ENCODE measurements at places on chromosomes 4 and X.

DNA sequence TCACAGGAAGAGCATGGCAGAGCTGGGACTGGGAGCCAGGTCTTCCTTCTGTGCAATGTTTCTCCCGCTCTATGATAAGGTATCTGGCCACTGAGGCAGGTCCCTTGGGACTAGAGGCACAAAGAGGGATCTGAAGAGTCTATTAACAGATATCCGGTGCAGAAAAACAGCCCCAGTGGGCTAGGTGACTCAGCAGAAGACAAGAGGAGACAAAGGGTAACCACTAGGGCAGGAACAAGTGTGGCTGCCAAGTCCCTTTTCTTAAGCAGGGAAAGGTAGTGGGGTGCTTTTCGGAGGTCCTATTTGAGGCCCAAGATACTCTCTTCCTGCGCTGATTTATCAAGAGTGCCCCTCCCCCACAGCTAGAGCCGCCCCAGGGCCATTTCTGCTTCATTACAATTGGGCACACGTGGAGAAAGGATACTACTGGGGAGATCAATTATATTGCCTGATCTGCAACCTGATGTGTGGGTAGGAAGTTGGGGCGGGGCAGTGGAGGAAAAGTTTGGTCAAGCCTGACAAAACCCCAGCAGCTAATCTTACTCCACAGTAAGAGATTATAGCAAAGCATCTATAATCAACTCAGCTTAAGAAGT is at the start of gene DGAT2L6:
DGAT2L6 (plus strand) TSS at position 546 of the 596 bp plus-strand sequence. CDS start 100 bp downstream, outside the sequence.
- no peaks in the 10 kb centered on the region for H3K4me1 ChIP-seq
- no peak within 1 kb of the TSS for H3K27ac ChIP-seq
- no peaks in the 10 kb centered on the region for H3K27me3 ChIP-seq
- no peak for DNase-seq

DNA sequence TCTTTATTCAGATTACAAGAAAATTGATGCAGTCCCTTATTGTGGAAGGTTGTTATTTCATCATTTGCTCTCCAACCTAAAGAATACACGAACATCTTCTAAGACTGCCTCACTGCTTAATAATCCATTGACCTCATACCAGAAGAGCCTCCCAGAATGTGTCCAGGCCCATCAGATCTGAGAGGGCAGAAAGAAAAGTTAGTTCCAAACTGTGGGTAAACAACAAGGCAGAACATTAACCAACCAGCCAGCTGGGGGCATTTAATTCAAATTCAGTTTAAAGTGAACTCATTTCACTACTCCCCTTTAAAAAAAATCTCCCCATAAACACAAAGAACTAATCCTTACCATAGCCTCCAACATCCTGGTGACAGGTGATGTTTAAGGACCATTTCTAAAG is 13.8 kb downstream of the GPC4 start:
- no peak for DNase-seq
- H3K36me3 ChIP-seq: no peaks in the 10 kb centered on the region
- H3K4me1 ChIP-seq: no peaks in the 10 kb centered on the region
- H3K27ac ChIP-seq: no peak overlapping the region
- no peak overlapping the region for H3K4me3 ChIP-seq

DNA sequence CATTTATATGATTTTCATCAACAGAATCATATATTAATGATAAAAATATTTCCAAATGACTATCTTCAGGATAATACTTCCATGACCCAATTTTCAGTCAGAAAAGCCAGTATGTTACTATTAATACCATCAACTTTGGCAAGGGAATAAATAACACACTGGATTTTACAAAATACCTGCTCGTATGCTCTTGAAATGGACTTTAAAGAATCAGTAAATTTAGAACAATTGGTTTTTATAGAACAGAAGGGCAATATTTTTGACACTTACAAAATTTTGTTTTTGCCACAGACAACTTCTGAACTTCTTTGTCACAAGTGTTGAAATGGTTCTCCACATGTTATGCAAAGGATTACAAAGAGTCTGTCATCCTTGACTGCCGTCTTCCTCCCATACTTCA is 700.4 kb downstream of the FSTL5 start:
- H3K4me3 ChIP-seq: no peak overlapping the region
- no peaks in the 10 kb centered on the region for H3K4me1 ChIP-seq

DNA sequence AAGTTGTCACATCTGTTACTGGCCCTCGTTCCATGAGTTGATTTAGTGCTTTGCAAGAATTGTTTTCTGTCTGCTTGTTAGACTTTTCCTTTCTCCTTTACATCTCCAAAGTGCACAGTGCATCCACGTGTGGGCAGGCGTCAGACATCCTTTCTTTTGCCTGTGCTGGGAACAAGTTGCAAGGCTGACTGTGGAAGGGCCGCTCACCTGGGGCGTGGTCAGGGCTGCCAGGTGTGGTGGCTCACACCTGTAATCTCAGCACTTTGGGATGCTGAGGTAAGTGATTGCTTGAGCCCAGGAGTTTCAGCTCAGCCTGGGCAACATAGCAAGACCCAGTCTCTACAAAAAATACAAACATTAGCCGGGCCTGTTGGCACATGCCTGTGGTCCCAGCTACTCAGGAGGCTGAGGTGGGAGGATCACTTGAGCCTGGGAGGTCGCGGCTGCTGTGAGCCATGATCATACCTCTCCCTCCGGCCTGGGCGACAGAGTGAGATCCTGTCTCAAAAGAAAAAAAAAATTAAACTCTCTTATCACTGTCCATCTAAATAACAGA is 46.2 kb downstream of the RGS12 start:
- no peaks in the 10 kb centered on the region for H3K27me3 ChIP-seq
- no peaks in the 10 kb centered on the region for H3K36me3 ChIP-seq
- no peaks in the 10 kb centered on the region for H3K4me1 ChIP-seq
- H3K4me3 ChIP-seq: no peak overlapping the region

GRCh38 chr4:2535376-2536192 is 863 bp upstream of the FAM193A start:
- H3K4me3 ChIP-seq: peak overlapping the region; percentile 81
- DNase-seq: no peak
- peaks cover 13% of the 10 kb centered on the region for H3K4me1 ChIP-seq
- H3K36me3 ChIP-seq: no peaks in the 10 kb centered on the region
- no peaks in the 10 kb centered on the region for H3K27me3 ChIP-seq
- H3K27ac ChIP-seq: peak overlapping the region; percentile 44

- no peaks in the 10 kb centered on the region for H3K4me1 ChIP-seq
- no peak overlapping the region for H3K27ac ChIP-seq
- H3K36me3 ChIP-seq: no peaks in the 10 kb centered on the region
- peaks cover 16% of the 10 kb centered on the region for H3K27me3 ChIP-seq
- H3K4me3 ChIP-seq: no peak overlapping the region
- DNase-seq: no peak
These were observed 112.1 kb upstream of the LDB2 start for GRCh38 chr4:17010426-17011087.

DNA sequence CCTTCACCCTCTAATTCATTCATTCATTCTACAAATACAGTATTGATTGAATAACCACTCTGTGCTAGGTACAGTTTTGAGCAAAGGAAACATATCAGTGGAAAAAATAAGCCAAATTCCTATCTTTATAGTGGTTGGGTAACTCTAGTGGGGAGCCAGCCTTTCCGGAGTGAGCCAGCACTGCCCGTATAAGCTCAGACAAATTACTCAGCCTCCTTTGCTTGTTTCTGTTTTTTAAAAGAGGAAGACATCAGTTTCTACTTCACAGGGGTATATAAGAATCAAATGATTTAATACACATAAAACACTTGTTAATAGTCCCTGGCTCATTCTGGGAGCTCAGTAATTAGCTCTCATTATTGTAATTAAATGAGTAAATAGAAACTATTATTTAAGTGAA is 238.2 kb upstream of the MAD2L1 start:
- no peak for DNase-seq
- no peaks in the 10 kb centered on the region for H3K4me1 ChIP-seq
- H3K36me3 ChIP-seq: no peaks in the 10 kb centered on the region
- no peak overlapping the region for H3K4me3 ChIP-seq
- no peak overlapping the region for H3K27ac ChIP-seq
- H3K27me3 ChIP-seq: no peaks in the 10 kb centered on the region

DNA sequence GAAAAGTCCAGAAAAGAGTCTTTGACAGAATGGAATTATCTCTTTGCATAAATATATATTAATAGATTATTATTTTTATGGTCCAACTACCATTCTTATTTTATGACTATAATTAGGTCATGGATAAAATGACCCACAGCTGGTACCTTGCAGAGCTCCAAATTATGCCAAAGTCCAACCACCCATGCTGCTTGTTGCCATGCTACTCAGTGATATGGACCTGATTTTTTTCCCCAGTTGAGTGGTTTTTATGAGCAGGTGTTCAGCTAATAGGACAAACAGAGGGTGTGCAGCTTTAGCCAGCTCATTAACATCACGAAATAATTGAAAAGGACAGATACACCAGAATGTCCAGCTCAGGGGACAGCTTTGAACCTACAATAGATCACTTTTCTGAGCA is 9.7 kb downstream of the HOPX start:
- no peaks in the 10 kb centered on the region for H3K4me1 ChIP-seq

DNA sequence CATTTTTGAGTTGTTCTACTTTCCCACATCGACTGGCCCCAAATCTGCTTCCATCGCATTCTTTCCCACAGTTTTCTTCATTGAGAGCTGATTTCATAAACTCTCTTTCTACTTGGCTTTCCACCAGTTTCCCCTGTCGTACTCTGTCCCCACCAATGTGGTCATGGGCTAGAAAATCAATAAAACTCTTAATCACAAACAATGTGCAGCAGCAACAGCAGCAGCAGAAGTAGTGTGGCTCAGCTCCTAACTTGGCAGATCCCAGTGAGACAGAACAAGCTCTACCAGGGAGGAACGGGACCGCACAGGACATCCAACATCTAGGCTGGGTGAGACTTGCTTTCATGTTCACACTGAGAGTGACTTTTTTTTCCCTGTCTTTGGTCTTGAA is 3.1 kb upstream of the SETD7 start:
- H3K4me1 ChIP-seq: peaks cover 19% of the 10 kb centered on the region
- H3K27me3 ChIP-seq: no peaks in the 10 kb centered on the region
- H3K27ac ChIP-seq: no peak overlapping the region
- no peaks in the 10 kb centered on the region for H3K36me3 ChIP-seq

DNA sequence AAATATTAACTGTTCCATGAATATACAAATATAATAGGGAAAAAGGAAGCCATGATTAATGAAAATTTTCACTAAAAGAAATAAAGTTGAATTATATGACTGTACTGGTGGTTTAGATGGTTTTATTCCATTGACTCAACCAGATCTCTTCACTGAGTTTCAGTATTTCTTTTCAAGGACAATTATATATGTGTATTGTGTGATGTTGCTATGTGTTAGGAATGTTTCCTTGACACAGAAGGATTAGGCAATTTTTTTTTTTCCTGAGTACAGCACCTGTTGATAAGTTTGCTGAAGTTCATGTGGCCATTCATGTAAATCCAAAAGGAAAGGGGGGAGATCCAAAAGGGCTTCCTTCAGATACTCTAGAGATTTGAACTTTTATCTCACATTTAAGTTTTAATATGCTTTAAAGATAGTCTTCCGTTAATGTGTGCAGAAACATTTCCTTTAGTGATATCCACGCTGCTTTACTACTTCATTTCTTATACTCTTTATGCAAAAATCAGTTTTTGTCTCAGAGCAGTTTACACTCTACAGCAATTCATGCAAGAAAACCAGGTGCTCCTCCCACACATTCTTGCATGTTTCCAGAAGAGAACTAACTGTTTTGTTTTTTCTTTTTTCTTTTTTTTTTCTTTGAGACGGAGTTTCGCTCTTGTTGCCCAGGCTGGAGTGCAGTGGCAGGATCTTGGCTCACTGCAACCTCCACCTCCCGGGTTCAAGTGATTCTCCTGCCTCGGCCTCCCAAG is 249.1 kb downstream of the RPA4 start:
- no peaks in the 10 kb centered on the region for H3K27me3 ChIP-seq
- H3K4me1 ChIP-seq: no peaks in the 10 kb centered on the region
- no peak for DNase-seq
- no peak overlapping the region for H3K27ac ChIP-seq
- H3K4me3 ChIP-seq: no peak overlapping the region
- no peaks in the 10 kb centered on the region for H3K36me3 ChIP-seq

- H3K36me3 ChIP-seq: no peaks in the 10 kb centered on the region
- no peaks in the 10 kb centered on the region for H3K27me3 ChIP-seq
- H3K4me1 ChIP-seq: peaks cover 16% of the 10 kb centered on the region
- H3K4me3 ChIP-seq: peak overlapping the region; percentile 12
- H3K27ac ChIP-seq: peak overlapping the region; percentile 50
- peak; percentile 28 for DNase-seq
These were observed 38.2 kb upstream of the OCIAD2 start for GRCh38 chr4:48944756-48945241.

DNA sequence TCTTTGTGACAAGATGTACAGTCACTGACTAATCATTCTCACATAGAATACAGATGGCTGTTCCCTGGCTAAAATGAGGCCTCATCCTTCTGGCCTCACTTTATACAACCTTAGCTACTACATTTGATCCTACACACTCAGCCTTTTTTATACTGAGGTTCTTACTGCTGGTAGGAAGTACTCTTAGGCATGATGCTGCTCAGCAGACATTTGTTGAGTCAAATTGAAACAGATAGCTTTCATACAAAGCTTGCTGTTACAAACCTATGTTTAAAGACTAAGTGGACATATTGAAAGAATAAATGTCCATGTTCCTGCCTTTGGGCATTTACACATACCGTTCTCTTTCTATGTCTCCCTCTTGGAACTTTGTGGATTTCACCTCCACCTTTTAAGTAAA is 154.9 kb downstream of the NPFFR2 start:
- no peak overlapping the region for H3K27ac ChIP-seq
- H3K4me3 ChIP-seq: no peak overlapping the region
- H3K27me3 ChIP-seq: no peaks in the 10 kb centered on the region
- DNase-seq: no peak
- no peaks in the 10 kb centered on the region for H3K4me1 ChIP-seq

DNA sequence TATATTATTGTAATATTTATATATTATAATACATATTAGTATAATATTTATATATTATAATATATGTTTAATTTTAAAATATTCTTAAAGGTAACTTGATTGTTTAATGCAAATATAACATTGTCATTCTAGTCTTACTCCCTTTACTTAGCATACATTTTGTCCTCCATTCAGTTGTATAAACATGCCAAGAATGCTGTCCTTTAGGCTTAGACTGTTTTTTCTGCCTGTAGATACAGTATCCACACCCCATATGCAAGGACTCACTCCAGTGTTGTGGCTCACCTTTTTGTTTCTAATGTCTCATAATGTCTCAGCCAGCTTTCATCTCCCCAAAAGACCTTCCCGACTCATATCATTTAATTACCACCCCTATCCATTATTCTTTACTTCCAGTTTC is 2110.0 kb downstream of the PCDH7 start:
- no peaks in the 10 kb centered on the region for H3K36me3 ChIP-seq
- no peaks in the 10 kb centered on the region for H3K27me3 ChIP-seq
- DNase-seq: no peak
- no peak overlapping the region for H3K27ac ChIP-seq

- no peaks in the 10 kb centered on the region for H3K4me1 ChIP-seq
- no peak overlapping the region for H3K4me3 ChIP-seq
- H3K27me3 ChIP-seq: no peaks in the 10 kb centered on the region
- no peaks in the 10 kb centered on the region for H3K36me3 ChIP-seq
- DNase-seq: no peak
These were observed 68.9 kb upstream of the FAM47B start for GRCh38 chrX:34873500-34874225.
